ENCODE measurements at places on chromosomes 7 and 10.
A peak's percentile ranks its signal among the peaks of the same experiment; 100 is the strongest.

DNA sequence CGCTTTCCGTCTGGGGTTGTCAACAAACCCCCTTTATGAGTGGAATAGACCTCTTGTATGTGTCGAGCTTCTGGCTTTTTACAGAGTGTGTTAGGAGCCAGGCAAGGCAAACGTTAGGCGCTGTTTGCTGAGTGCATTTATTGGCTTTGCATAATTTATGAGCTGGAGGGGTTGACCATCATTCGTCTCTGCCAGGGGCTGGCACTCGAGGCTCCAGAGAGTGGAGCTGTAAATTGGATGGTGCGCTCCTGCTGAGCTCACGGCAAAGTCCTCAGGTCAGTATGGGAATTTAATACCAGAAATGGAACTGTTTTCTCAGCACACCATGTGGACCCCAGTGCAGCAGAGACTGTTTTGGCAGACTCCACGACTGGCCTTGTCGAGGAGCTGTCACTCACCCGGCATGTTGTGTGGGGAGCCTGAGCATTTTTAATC is 699.4 kb upstream of the GALNT17 start:
- DNase-seq: no peak

- DNase-seq: peak; percentile 61
Measured at GRCh38 chr10:102710609-102711008, 3.6 kb downstream of the ARL3 start.

DNA sequence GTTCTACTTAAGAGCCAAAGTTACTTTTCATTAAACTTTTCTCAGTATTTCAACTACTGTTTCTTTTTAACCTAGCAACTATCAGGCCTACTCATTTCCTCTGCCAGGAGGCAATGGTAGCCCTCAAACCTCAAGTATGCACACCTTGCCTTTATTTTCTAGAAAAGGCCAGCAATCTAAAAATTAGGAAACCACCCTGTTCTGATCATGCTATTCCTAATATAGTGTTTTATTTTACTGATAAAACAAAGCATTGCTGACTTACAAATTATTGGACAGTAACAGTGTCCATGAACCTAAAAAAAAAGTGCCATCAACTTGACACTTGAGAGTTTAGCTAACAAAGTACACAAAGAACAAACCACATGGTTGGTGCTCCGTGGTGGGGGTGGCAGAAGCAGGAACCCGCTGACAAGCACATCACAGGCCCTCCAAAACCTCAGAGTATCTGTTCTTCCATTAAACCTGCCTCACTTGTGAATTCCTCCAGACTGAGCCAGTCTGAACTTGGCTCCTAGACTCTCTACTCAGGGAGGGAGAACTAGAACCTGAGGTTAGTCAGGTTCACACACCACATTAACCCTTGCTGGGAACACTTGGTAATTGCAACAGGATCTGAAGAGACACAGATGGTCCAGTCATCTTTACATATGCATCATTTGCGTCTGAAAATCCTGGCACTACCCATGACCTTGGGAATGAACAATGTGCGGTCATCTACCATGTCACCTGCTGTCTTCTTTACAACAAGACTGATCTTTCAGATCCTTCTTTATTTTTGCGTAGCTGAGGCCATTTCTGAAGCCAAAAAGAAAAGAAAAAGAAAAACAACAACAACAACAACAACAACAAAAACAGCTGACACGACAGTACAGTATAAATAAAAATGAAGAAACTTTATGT is 31.9 kb downstream of the PIP4K2A start:
- DNase-seq: peak; percentile 67

- no peak for DNase-seq
Measured at GRCh38 chr10:15542817-15543216, 171.7 kb upstream of the FAM171A1 start.

- DNase-seq: no peak
Measured at GRCh38 chr7:2646680-2647571, 15.1 kb downstream of the TTYH3 start.

GRCh38 chr10:9018195-9019173 is 964.0 kb downstream of the GATA3 start:
- DNase-seq: no peak

DNA sequence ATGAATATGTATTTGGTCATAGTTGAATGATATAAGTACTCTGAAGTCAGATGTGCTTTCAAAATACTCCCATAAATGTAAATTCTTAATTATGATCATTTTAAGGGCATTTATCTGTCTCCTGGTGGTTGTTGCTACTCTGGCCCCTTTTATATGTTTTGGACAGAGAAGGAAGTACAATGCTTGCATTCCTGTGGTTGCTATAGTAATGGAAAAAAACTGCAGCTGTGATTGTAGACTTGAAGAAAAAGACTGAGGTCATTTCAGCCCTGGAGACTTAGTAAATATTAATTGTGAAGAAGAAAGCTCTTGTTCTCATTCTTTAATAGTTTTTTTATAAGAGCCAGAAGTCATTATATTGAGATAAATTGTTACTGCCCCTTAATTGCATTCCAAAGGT is 70.2 kb upstream of the FERD3L start:
- DNase-seq: no peak

DNA sequence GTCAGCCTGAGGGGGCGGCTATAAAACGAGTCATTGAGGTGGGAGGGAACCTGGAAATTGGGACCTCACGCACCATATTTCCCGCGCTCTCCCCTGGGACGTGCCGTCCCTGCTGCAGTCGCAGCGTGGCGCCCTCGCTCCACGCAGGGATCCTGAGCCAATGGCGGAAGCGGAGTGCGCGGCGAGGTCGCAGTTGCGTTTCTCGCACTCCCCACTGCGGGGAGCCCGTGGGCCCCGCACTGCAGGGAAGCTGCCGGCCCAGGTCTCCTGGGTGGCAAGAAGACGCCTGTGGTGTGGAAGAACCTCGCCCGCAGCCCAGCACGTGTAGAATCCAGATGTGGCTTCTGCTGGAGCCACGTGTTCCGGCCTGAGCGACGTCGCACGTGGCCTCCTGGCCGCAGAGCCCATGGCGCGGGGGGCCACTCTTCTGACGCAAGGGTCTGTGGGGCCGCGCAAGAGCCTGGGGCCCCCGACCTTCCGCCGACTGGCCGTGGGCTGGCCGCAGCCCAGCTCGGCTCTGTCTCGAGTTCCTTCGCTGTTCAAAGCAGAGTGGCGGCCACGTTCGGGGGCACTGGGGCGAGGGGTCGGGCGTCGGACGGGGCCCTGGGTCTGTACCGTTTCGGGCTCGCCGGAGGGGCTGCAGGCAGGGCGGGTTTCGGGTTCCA is 26.4 kb downstream of the HIF1AN start:
- DNase-seq: peak; percentile 90

- no peak for DNase-seq
Measured at GRCh38 chr7:151019130-151019447, 5.2 kb downstream of the ATG9B start.

- DNase-seq: no peak
Measured at GRCh38 chr7:55082228-55082603, 63.4 kb downstream of the EGFR start.

DNA sequence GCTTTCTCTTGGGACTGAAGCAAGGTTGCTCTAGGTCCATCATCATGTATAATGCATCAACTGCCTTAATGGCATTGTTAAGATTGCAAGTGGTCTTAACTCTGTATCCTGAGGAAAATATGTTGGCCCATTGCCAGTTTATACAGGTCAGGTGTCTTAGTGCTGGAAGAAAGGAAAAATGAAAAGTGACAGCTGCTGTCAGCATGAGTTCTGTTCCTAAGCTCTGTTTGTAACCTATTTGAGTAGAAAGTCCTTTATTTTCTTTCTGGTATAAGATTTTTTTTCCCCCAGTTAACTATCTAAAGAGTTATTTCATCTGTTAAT is 127.2 kb downstream of the SRI start:
- no peak for DNase-seq

All from hematopoietic multipotent progenitor cell treated with erythropoietin and hydrocortisone succinate and interleukin-3 and kit ligand, for 6 days (in vitro differentiated cells).